ENCODE measurements at places on chromosomes 4 and X.

- no peak for DNase-seq
These were observed 6.2 kb upstream of the ARHGAP10 start for GRCh38 chr4:147725673-147726072.

- DNase-seq = no peak
These were observed 196.7 kb upstream of the PSAPL1 start for GRCh38 chr4:7631288-7632014.

GRCh38 chr4:87339440-87339839, 16.8 kb upstream of the HSD17B13 start:
- DNase-seq = no peak

GRCh38 chr4:166311169-166311568, 438.1 kb downstream of the TLL1 start:
- no peak for DNase-seq

- no peak for DNase-seq
These were observed 32.9 kb upstream of the STX18 start for GRCh38 chr4:4574792-4575191.

DNA sequence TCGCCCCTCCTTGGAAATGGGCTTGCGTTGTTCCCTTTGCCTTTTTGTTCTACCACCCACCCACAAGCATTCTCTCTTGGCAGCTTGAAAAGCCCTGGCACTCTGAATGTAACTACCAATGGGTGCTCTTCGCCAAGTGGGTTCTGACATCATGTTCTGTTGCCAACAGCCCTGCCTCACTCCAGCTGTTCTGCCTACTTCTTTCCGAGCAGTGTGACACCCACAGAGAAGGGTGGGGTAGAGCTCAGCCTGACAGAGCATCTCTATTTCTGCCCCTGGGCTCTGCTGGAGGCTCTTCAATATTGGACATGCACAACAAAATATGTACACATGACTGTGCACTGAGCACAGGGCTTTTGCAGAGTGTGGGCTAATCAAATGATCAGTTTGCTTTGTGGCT, 15.6 kb upstream of the EXOSC9 start:
- no peak for DNase-seq

DNA sequence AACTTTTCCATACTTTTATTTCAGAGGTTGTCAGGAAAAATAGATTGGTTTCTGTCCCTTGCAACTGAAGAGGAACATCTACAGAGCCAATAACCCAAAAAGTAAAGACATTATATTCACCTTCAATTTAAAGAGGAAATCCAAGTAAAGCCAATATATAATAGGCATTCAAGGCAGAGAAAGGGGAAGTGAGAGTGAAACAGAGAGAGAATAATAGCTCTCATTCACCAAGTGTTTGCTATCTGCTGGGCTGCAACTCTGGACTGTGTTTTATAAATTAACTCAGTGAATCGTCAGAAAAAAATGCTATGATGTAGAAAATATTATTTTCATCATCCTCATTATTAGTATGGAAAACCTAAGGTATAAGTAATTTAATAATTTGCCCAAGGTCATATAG, 448.5 kb downstream of the TRAM1L1 start:
- DNase-seq = no peak

GRCh38 chr4:54063737-54064316, 578 bp downstream of the CHIC2 start:
- no peak for DNase-seq
